AG10803 (cell line): ENCODE measurements at places on chromosomes 5 and 9.

DNA sequence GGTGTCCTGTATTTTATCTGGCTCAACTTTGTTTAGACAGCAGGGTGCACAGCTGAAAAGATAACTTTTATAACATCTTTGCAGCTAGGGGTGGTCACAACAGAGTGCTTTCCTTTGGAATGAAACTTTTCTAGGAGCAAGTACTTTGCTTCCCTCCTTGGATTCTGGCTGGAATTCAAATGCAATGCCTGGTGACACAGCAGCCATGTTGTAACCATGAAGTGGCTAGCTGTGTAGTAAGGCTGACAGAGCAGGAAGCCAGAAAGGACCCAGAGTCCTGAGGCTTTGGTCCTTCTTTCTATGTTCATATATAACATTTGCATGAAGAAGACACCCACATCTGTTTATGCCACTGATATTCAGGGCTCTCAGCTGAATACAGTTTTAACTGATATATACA lies 48.1 kb downstream of the TENT4A start:
- DNase-seq: no peak

- DNase-seq: no peak
Observed at GRCh38 chr5:1088031-1088430, 23.8 kb downstream of the SLC12A7 start.

- DNase-seq: no peak
Observed at GRCh38 chr9:127467621-127468020, 16.3 kb downstream of the LRSAM1 start.

- DNase-seq: peak; percentile 52
Observed at GRCh38 chr9:81609782-81610739, 79.3 kb downstream of the TLE1 start.

GRCh38 chr9:74499111-74499601 lies 2.0 kb downstream of the RORB start:
- DNase-seq: no peak

DNA sequence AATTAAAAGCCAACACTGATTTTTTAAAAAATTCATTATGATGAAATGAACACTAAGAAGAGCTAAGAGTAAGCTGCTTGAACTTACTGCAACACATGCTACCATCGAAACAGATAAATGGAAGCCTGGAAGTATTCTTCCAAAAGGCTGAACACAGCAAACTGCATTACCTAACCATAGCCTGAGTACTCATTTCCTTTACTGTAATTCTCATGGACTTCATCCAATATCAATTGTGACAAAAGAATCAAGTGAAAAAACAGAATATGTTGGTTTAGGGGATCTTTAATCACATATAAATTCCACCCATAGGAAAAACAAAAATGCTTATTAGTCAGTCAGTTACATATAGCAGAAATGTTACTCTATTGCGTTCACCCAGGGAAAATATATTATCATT lies 68.5 kb downstream of the DROSHA start:
- DNase-seq: no peak

DNA sequence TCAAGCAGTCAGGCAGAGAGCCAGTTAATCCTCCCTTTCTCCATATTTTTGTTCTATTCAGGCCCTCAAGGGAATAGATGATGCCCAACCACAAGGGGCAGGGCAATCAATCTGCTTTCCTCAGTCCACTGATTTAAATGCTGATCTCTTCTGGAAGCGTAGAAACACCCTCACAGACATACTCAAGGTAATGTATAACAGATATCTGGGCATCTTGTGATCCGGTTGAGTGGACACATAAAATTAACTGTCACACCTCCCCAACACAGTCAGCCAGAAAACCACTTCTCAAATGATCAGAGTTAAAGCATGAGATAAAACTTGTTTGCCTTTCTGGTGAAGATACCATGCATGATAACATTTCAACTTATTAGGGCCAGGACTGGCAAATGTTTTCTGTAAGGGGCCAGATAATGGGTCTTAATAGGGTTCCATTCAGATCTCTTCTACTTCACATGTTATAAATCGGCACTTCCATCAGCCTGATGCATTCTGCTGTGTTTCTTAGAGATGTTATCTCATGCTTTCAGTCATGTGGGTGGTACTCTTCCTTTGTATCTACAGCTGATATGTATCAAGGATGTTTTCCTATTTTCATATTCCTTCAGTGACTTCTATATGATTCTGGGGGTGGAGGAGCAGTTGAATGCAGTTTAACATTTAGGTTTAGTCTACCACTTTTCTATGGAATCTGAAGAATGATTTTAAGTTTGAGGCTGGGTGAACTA lies 58.9 kb upstream of the CNTLN start:
- DNase-seq: peak; percentile 3

DNA sequence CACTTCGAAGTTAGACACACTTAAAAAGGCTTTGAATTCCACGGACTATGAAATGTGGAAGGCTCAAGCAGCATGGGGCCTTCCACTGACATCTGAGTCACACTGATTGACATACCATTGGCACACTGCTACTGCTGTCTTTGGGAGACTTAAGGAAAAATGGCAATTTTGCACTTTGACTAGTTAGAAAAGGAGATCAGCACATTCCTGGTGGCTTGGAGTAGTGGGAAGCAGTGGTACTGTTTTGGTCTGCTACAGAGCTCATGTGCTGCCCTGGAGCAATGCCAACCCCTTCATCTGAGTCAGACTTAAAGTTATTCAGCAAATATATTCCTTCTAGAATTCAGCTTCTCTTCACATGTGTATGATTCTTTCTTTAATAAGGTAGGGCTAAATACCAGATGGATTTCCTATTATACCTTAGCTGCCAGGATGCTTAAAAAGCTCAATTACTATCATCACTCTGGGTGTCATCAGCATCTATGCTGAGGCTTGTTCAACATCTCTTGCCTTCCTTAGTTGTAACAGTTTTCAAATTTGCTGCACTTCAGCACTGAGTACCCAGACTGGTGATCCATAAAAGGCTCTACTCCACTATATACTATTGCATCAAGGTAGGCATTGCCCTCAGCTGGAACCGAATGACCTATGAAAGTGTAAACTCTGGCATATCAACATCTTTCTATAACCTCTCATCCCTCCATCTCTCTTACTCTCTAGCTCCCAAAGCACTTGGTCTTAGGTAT lies 42.3 kb upstream of the MOCS2 start:
- peak; percentile 90 for DNase-seq

- no peak for DNase-seq
Observed at GRCh38 chr9:75658301-75658905, 232.1 kb upstream of the PCSK5 start.

DNA sequence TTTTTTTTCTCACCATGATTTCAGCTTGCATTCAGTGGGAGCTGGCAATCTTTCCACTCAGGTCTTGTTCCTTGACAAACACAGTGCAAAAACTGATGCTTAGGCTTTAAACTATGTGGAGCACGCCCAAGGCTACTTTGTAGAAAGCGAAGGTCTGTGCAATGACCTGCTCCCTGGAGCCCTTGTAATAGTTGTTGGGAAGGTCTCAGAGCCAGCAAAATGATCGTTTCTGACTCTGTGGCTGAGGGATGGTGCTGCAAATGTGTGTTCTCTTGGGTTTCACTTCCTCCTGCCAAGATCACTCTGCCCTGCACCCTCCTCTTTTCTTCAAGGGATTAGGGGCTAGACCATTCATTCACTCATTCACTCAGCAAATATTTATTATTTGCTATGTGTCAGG lies 249.7 kb upstream of the MAP3K1 start:
- DNase-seq: no peak

- no peak for DNase-seq
Observed at GRCh38 chr5:129593525-129593924, 133.4 kb downstream of the ADAMTS19 start.

- DNase-seq: no peak
Observed at GRCh38 chr9:76218886-76219445, 175.3 kb downstream of the RFK start.

DNA sequence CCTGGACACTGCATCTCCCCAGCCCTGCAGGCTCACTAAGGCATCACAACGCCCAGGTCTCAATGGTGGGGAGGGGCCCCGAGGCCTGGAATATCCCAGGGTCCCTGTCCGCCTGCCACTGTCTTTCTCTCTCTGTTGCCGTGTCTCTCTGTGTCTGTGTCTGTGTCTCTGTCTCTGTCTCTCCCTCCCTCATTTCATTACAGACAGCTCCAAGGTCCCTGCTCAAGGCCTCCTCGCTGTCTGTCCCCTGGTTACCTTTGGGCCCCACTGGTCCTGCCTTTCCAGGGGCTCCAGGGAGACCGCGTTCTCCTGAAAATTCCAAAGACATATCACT lies 3.2 kb downstream of the FCN1 start:
- DNase-seq: no peak

GRCh38 chr5:93249651-93250289 lies 331.2 kb downstream of the NR2F1-AS1 start:
- no peak for DNase-seq

- DNase-seq: peak; percentile 45
Observed at GRCh38 chr9:111836311-111836710, 41.6 kb upstream of the SHOC1 start.
